ENCODE measurements at places on chromosomes 2 and 18. TPM values are rescaled to one million over a fixed set of nuclear protein-coding genes. Genes with fewer than 3 reads are reported as not detected.

Gene SH3RF3
- 12.6 TPM for polyA plus RNA-seq

Gene SLC8A1
- 26.9 TPM for polyA plus RNA-seq

Gene ASB18
- not detected for polyA plus RNA-seq

Gene PLGLB2
- polyA plus RNA-seq = 1.2 TPM

Gene SNTG2
- polyA plus RNA-seq = 1.6 TPM

Gene ASXL3
- 1.1 TPM for polyA plus RNA-seq

Gene EDAR
- polyA plus RNA-seq = 3.9 TPM

Gene STARD6
- not detected for polyA plus RNA-seq

Gene FOSL2
- polyA plus RNA-seq = 112 TPM

Gene ITSN2
- polyA plus RNA-seq = 24.7 TPM

Gene CHST10
- polyA plus RNA-seq = 10.3 TPM

Gene IL1F10
- not detected for polyA plus RNA-seq

Gene GNAL
- polyA plus RNA-seq = 19.7 TPM

Gene CASP10
- 3.4 TPM for polyA plus RNA-seq

Gene TGIF1
- polyA plus RNA-seq = 64.0 TPM

Gene EFR3B
- 0.51 TPM for polyA plus RNA-seq

Gene UGT1A7
- polyA plus RNA-seq = 0.08 TPM

Gene GCG
- not detected for polyA plus RNA-seq

Gene FLACC1
- polyA plus RNA-seq = 0.63 TPM

Gene MGAT4A
- 8.7 TPM for polyA plus RNA-seq

Gene CERS6
- polyA plus RNA-seq = 9.3 TPM

Gene TMEM182
- polyA plus RNA-seq = 2.0 TPM

Gene RAB6C
- 0.08 TPM for polyA plus RNA-seq

Gene ACVR1C
- 0.67 TPM for polyA plus RNA-seq

Gene CYB5A
- polyA plus RNA-seq = 220 TPM

Gene RAD51AP2
- polyA plus RNA-seq = not detected

Gene MREG
- polyA plus RNA-seq = 0.89 TPM

Gene SGPP2
- polyA plus RNA-seq = 1.9 TPM

Gene AKAIN1
- polyA plus RNA-seq = 0.41 TPM

Gene RALB
- 72.2 TPM for polyA plus RNA-seq

Gene RUFY4
- 0.09 TPM for polyA plus RNA-seq

Gene RAX
- not detected for polyA plus RNA-seq

Gene ADRA2B
- 1.2 TPM for polyA plus RNA-seq

Gene TAF1B
- polyA plus RNA-seq = 7.5 TPM

Gene PRADC1
- polyA plus RNA-seq = 35.2 TPM

Gene IL1R1
- 72.7 TPM for polyA plus RNA-seq

Gene DOCK10
- 3.8 TPM for polyA plus RNA-seq

Gene SRD5A2
- polyA plus RNA-seq = 2.4 TPM

Gene HSBP1L1
- polyA plus RNA-seq = 8.6 TPM

Gene WDPCP
- 3.8 TPM for polyA plus RNA-seq

Gene TRIM43
- polyA plus RNA-seq = not detected
